ENCODE measurements at places on chromosomes 6 and 20.

GRCh38 chr6:6588924-6589709, 597 bp downstream of the LY86 start:
- no peak for DNase-seq

- no peak for DNase-seq
These were observed 176.6 kb downstream of the TRIM27 start for GRCh38 chr6:28747083-28747630.

- no peak for DNase-seq
These were observed 19.0 kb upstream of the MAP3K7 start for GRCh38 chr6:90605749-90606340.

- no peak for DNase-seq
These were observed 92.5 kb upstream of the MLIP start for GRCh38 chr6:54018722-54019121.

- no peak for DNase-seq
These were observed 64.8 kb downstream of the UTRN start for GRCh38 chr6:144349690-144350527.

DNA sequence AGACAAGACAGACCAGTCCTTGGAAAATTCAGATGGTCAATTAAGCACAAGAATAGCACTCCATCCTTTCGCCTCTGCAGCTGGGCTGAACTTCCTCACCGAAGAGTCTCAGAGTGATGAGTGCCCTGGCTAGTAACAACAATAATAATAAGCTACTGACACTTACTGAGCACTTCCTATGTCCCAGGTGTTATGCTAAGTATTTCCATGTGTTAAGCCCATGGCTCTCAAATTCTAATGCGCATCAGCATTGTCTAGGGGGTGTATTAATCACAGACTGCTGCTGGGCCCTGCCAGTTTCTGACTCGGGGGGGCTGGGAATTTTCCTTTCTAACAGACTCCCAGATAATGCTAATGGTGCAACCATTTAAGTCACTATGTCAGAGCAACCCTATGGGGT, 118.2 kb upstream of the LRFN2 start:
- DNase-seq, result no peak

DNA sequence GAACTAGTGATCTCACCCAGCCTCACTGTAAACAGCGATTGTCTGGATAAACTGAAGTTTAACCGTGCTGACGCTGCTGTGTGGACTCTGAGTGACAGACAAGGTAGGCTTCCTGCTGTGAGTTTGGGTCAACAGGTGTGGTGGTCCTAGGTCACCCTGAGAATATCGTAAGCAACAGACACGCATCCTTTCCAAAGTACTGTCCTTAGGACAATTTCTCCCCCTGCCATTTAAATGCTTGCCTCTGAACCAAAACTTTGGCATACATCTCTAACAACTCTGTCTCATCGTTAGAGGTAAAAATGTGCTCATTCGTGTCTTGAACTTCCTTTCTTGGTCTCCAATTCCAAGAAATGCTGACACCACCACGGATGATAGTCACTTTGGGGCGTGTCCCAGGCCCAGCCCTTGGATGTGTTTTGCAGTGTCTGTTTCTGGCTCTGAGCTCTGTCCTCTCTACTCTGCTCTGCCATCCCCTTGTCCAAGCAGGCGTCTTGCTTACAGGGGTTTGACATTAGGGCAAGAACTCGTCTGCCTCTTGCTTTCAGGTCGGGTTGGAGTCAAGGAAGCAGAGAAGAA, 95.5 kb downstream of the EYA2 start:
- no peak for DNase-seq

- no peak for DNase-seq
These were observed 1.1 kb downstream of the FNDC1 start for GRCh38 chr6:159170333-159170672.

GRCh38 chr6:38806271-38806670, 91.2 kb downstream of the DNAH8 start:
- no peak for DNase-seq

- no peak for DNase-seq
These were observed 4.9 kb downstream of the VSTM2L start for GRCh38 chr20:37907677-37908401.

DNA sequence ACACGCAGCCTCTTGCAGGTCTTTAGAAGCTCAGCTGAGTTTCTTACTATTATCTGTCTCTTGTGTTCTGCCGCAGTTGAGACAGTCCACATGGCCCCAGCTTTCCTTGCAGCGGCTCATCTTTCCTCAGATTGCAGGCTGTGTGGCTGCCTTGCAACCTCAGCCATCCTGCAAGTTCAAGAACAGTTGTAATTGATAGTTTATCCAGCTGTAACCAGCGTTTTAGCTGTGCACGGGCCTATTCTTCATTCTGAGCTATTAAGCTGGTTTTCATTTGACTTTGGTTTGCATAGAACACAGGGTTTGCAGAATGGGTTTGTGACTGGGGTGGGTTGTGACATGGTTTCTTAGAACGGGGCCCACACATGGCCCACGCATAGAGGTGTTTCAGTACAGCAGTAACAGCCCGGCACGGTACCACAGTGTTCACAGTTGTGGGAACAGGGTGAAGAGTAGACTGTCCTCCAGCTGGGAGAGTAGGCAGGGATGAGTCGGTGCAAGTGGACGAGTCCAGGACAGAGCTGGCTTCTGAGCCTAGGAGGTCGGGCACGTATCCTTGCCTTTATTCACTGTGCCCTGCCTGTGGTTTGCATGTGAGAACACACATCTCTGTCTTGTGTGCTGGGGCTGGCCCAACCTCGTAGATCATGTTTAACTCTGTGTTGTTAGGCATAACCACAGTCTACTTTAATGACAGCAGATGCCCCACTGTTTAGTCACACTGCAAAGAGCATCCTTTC, 89.2 kb downstream of the RPP40 start:
- no peak for DNase-seq

DNA sequence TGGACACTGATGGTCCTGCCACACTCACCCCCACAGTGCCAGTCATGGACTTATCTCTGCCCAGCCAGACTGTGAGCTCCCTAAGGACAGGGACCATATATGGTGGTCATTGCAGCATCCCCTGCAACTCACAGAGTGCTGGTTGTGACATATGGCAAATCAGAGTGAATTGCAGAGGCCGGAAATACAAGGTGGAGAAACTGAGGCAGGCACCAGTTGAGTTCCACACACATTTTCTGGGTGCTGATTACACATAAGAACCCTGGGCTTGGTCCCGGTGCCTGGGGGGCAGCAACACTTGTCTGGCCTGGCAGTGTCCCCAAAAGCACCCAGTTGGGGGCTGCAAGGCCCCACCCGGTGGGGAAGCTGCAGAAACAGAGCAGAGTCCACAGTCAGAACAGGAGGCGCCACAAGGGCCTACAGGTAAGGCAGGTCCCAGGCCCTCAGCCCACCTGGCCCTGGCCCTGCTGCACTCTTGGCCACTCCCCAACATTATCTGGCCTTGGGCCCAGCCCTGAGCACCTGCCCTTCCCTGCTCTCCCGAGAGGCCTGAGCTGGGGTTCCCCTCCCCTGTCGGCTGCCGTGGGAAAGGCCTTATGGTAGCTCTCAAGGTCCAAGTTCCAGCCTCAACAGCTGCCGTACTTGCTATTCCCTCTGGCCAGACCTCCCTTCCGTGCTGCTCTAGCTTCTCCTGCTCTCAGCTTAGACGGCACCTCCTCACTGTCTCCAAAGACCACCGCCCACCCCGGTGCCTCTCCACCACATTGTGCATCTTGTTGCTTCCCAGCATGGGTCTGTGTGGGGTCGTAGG, 140.8 kb upstream of the PTPN1 start:
- no peak for DNase-seq

DNA sequence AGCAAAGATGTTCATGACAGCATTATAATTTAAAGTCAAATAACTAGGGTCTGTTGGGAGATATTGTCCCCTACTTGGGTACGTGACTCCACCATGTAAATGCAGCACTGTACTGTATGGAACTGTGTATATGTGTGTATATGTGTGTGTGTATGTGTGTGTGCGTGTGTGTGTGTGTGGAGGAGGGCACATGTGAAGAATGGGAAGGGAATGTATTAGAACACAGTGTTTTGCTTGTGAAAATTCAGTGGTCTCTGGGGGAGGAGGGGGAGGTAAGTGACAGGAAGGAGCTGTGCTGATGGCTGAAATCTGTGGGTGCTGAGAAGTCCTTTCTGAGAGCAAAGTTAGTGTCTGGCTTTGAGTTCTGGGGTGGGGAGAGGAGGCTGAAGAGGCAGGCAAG, 23.9 kb upstream of the VEGFA start:
- no peak for DNase-seq

DNA sequence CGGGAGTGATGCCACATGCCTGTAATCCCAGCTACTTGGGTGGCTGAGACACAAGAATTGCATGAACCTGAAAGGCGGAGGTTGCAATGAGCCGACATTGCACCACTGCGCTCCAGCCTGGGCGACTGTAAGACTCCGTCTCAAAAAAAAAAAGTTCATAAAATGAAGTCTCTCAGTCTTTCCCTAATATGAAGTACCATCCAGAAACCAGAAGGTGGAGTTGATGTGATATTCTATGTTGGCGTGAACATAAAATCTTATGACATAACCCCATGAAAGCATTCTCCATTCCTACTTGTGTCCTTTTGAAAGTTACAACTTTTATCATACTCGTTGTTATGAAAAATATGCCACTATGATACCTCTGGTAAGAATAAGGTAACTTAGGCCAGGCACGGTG, 5.7 kb downstream of the SOD2 start:
- no peak for DNase-seq
